PC-9 (cell line): ENCODE measurements at places on chromosomes 12 and 14. TPM values are rescaled to one million over a fixed set of nuclear protein-coding genes. Genes with fewer than 3 reads are reported as not detected.

KLHL33 gene
- 0.11 TPM in 1 of 2 replicates, not detected in the other for total RNA-seq

TAS2R19 gene
- total RNA-seq: 3.3 TPM in 2 replicates

KLRG1 gene
- 0.90 and 1.8 TPM in 2 replicates for total RNA-seq

DNA sequence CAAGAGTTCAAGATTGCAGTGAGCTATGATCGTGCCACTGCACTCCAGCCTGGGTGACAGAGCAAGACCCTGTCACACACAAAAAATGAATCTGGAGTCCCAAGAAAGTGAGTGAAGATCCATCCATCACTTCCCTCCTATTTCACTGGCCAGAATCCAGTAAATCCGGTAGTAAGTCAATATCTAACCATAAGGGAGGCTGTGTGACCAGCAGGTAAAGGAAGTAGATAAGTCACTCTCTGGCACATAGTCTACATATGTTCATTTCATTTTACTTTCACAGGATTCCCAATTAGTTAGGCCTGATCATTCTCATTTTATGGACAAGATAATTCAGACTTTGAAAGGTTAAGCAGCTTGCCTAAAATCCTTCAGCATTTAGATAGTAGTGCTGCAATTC, 11.9 kb upstream of the TCP11L2 start:
- no peak overlapping the region for H3K4me3 ChIP-seq
- H3K27me3 ChIP-seq: no peaks in the 10 kb centered on the region
- no peaks in the 10 kb centered on the region for H3K36me3 ChIP-seq
- no peak for DNase-seq
- no peak overlapping the region for H3K27ac ChIP-seq
- peaks cover 41% of the 10 kb centered on the region for H3K4me1 ChIP-seq

- H3K4me1 ChIP-seq: no peaks in the 10 kb centered on the region
- no peak for DNase-seq
- H3K27ac ChIP-seq: no peak overlapping the region
- H3K27me3 ChIP-seq: no peaks in the 10 kb centered on the region
Observed at GRCh38 chr14:70340002-70340401, 19.5 kb downstream of the COX16 start.

DNA sequence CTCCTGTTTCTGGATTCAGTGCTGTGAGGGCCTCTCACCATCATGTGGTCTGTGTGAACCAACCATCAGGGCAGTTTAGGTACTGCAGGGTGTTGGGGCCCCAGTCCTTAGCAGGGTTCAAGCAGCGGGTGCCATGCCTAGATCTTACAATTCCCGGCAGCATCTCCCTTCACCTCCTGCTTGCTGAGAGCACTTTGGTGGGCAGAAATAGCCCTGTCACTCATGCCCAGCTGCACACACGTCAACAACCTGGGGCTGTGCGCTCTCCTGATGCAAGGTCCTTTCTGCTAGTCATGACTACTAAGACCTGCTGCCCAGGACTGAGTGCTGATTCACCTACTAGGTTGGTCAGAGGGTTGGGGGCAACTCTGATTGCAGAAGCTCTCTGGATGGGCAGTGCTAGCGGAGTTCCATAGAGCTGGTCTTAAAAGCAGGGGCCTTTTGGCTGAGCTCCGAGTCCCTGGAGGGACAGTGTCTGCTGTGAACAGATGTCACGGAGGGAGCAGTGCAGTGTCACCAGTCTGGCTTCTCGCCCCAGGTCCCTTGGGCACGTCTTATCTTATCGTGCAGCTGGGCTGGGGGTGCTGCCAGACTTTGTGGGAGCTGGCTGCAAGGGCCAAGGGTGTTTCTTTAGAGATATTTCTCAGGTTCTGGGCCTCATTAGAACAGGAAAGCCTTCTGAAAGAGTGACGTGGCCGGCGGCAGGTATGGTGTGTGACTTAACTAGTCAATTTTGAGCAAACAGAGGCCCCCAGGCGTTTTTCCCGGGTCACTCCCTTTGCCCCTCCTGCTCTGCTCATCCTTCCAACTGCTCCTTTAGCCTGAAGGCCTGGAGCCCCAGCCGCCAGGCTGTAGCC, 71.8 kb downstream of the NINJ2 start:
- no peak overlapping the region for H3K27ac ChIP-seq
- H3K27me3 ChIP-seq: no peaks in the 10 kb centered on the region
- no peak for DNase-seq
- no peaks in the 10 kb centered on the region for H3K4me1 ChIP-seq
- no peak overlapping the region for H3K4me3 ChIP-seq

- no peaks in the 10 kb centered on the region for H3K27me3 ChIP-seq
- no peak overlapping the region for H3K4me3 ChIP-seq
- H3K36me3 ChIP-seq: no peaks in the 10 kb centered on the region
- no peak overlapping the region for H3K27ac ChIP-seq
- no peak for DNase-seq
Observed at GRCh38 chr14:24249230-24250021, 7.0 kb upstream of the TINF2 start.

DNA sequence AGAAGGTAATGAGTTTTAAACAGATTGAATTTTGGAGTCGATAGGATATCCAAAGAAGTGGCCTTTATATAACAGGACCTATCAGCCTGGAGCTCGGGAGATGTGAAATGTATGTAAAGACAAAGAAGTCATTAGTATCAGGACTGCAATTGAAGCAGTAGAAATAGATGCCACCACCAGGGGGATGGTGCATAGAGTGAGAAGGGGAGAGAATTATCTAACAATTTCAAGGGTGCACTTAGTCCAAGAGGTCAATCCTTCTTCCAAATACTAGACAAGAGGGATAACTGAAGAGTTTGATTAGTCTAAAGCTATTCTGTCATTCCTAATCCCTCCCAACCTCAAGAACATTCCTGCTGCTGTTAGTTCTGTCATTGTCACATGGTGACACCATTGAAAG, 127.8 kb downstream of the CFAP54 start:
- no peaks in the 10 kb centered on the region for H3K36me3 ChIP-seq
- DNase-seq: no peak
- no peak overlapping the region for H3K4me3 ChIP-seq
- no peaks in the 10 kb centered on the region for H3K27me3 ChIP-seq
- no peak overlapping the region for H3K27ac ChIP-seq

DNA sequence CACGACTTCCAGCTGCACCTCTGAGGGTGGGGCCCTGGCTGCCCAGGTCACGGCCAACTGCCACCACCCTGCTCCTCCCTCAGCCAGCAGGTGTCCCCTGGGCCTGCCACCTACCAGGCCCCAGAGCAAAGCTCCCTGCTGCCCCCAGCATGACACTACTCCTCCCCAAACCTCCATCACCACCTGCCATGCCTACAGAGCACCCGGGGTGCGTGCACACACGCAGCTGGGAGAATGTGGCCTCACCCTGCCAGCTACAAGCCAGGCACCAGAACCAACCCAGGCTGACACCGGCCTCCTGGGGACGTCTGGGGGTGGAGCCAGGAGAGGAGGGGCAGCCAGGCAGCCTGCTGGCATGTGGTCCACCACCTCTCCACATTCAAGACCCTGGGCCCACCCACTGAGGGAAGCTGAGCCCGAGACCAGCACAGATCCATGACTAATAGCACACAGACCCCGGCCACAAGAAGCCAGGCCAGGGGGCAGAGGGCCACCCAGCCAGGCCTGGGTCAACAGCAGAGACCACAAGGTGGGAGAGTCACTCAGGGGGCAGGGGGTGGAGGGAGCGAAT, 3.4 kb downstream of the JAG2 start:
- H3K4me3 ChIP-seq: no peak overlapping the region
- no peaks in the 10 kb centered on the region for H3K36me3 ChIP-seq
- DNase-seq: peak; percentile 58
- H3K4me1 ChIP-seq: peaks cover 28% of the 10 kb centered on the region
- H3K27me3 ChIP-seq: no peaks in the 10 kb centered on the region

- H3K27ac ChIP-seq: no peak overlapping the region
- H3K36me3 ChIP-seq: no peaks in the 10 kb centered on the region
- DNase-seq: no peak
- no peak overlapping the region for H3K4me3 ChIP-seq
Observed at GRCh38 chr12:116577154-116577561, 18.0 kb downstream of the MAP1LC3B2 start.

RFX4 gene
- total RNA-seq: not detected in 2 replicates

GRCh38 chr14:105467249-105467941, 7.2 kb upstream of the CRIP2 start:
- DNase-seq: peak; percentile 85
- peaks cover 5% of the 10 kb centered on the region; the same call in 1 of the 2 replicates for H3K36me3 ChIP-seq
- no peaks in the 10 kb centered on the region for H3K27me3 ChIP-seq
- H3K4me3 ChIP-seq: no peak overlapping the region

DNA sequence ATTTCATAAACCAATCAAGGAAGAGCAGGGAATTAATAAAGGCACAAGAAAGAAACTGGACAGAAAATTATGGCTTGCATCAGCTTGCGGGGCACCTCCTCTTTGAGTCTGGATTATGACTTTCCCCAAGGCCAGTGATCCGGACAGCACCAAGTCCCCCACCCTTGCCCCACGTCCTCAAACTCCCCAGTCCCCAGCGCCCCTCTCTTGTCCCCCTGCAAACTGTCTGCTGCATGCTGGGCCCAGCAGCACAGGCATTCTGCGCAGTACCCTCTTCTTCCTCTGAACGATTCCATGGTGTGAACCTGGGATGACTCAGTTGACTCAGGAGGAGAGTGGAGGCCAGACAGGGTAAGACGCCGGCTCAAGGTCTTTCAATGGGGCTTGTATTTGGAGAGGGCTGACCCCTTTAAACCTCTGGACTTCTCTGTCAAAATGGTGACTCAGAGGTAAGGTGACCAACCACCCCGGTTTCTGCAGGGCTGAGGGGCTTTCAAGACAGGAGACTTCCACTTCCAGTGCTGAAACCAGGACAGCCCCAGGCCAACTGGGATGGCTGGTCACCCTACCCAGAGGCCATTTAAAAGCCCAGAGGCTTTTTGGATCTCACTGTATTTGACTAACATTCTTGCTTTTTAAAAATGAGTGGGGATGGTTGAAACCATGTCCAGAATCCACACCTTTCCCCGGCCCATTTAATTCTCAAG, 13.5 kb downstream of the C14orf132 start:
- H3K27me3 ChIP-seq: peaks cover 28% of the 10 kb centered on the region
- DNase-seq: no peak
- no peak overlapping the region for H3K4me3 ChIP-seq
- H3K27ac ChIP-seq: no peak overlapping the region
- H3K4me1 ChIP-seq: 0 out of 2 replicates have a peak, but pooled peaks cover 3% of the 10 kb centered on the region

DNA sequence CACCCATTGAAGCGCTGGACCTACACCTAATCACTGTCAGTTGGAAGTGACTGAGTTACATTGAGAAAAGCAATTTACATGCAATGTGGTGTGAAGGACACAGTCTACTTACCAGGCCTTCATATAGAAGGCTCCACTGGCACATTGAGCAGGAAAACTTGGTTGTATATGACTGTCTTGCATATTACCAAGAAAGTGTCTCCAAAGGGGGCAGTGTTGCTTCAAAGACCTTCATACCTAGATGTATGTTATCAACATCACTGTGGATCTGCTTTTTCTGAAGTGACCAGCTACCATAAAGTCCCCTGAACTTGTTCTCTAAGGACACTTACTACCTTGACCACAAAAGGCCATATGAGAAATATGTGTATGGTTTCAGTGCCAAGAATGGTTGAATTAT, 64.1 kb downstream of the NELL2 start:
- H3K4me3 ChIP-seq: no peak overlapping the region
- no peaks in the 10 kb centered on the region for H3K4me1 ChIP-seq
- DNase-seq: no peak
- H3K27me3 ChIP-seq: no peaks in the 10 kb centered on the region

DNA sequence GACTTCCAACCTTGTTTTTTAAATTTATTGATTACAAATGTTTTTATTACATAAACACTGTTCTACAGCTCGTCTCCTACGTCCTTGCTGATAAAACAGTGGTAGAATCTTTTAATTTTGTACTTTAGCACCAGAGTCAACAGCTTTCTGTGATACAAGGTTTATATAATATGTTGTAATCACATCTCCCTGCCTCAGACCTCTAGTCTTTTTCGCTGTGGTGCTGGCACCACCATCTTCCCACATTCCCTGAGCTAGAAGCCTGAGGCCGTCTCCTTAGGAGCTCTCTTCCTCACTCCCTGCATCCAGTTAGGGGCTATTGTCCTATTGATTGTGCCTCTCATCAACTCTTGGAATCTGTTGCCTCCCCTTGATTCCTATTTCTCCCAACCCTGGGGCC, 17.1 kb downstream of the MTHFD1 start:
- no peak overlapping the region for H3K4me3 ChIP-seq
- no peak for DNase-seq
- no peaks in the 10 kb centered on the region for H3K27me3 ChIP-seq

CACNA1C gene
- total RNA-seq: not detected in 2 replicates

- H3K4me3 ChIP-seq: no peak overlapping the region
- H3K27ac ChIP-seq: no peak overlapping the region
- H3K4me1 ChIP-seq: no peaks in the 10 kb centered on the region
- peaks cover 3% of the 10 kb centered on the region; the same call in 1 of the 2 replicates for H3K27me3 ChIP-seq
- DNase-seq: no peak
- H3K36me3 ChIP-seq: no peaks in the 10 kb centered on the region
Observed at GRCh38 chr12:76998908-76999556, 66.3 kb downstream of the E2F7 start.

SIX6 gene
- not detected in 2 replicates for total RNA-seq

CEBPE gene
- not detected in 2 replicates for total RNA-seq

DNA sequence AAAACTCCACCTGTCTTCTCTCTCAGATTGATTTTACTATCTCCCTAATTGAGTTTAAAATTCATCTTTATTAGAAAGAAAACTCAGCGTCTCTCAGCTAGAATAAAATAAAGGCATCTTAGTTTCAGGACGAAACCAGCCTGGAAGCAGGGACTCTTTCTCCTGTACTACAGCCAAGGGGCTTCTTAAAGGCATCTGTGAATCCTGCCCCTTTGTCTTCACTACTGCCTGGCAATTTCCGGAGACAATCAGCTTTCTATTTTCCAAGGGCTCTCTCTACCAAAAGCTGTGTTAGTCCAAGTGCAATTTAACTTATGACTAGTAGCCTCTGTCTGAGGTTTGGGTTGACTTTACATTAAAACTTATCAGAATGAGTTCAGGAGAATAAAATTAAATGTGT, 623.3 kb upstream of the FOXG1 start:
- H3K27me3 ChIP-seq: no peaks in the 10 kb centered on the region
- no peak overlapping the region for H3K27ac ChIP-seq
- DNase-seq: no peak
- H3K4me3 ChIP-seq: no peak overlapping the region
- no peaks in the 10 kb centered on the region for H3K36me3 ChIP-seq

DNA sequence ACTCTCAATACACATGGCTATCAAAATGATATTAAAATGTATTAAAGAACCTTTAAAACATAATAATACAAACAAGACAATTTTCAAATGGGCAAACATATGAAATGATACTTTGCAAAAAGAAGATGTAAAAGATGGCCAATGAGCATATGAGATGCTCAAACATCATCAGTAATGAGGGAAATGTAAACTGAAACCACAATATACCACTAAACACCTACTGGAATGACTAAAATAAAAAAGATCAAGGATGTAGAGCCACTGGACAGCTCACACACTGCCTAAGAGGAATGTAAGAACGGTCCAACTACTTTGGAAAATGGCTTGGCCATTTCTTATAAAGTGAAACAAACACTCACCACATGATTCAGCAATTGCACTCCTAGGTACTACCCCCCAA, 97.2 kb upstream of the BBS10 start:
- H3K27ac ChIP-seq: no peak overlapping the region
- no peaks in the 10 kb centered on the region for H3K27me3 ChIP-seq
- H3K4me3 ChIP-seq: no peak overlapping the region
- no peak for DNase-seq

TPPP2 gene
- not detected in 2 replicates for total RNA-seq
